OCI-M1 (cell line): ENCODE measurements at places on chromosomes 4 and X.

DNA sequence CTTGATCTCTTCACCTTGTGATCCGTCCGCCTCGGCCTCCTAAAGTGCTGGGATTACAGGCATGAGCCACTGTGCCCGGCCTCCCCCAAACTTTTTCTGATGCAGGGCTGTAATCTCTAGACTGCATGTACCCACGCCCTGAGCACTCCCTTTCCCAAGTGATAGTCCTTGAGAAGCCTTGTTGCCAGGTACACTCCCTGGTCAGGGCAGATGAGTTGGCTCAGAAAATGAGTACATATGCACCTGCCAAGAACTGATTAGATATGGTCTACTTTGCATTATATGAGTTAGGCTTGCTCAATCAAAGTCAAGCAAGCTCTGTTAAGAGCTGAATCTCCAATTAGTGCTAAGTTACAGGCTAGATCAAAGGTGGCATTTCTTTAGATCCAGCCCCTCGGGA, 20.3 kb downstream of the APOO start:
- DNase-seq: no peak

- no peak for DNase-seq
Observed at GRCh38 chrX:24963823-24964222, 51.9 kb downstream of the ARX start.

- DNase-seq: peak; percentile 45
Observed at GRCh38 chr4:11791797-11792196, 363.1 kb upstream of the HS3ST1 start.

DNA sequence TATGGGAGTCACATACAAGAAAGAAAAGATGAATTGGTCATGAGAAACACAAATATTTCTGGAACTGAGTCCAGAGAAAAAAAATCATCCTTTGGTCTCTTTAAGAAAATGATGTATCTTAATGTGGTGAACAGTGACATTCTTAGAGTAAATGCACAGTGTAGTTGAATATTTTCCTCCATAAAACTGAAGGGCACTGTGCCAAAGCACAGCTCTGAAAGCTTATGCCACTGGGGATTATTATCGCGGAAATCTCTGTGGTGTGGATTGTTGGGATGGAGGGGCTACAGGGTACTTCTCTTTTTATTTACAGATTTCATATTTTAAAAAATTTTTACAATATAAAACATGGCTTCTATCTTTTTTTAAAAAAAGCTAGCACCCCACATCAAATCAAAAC, 908.1 kb downstream of the CCSER1 start:
- DNase-seq: no peak

DNA sequence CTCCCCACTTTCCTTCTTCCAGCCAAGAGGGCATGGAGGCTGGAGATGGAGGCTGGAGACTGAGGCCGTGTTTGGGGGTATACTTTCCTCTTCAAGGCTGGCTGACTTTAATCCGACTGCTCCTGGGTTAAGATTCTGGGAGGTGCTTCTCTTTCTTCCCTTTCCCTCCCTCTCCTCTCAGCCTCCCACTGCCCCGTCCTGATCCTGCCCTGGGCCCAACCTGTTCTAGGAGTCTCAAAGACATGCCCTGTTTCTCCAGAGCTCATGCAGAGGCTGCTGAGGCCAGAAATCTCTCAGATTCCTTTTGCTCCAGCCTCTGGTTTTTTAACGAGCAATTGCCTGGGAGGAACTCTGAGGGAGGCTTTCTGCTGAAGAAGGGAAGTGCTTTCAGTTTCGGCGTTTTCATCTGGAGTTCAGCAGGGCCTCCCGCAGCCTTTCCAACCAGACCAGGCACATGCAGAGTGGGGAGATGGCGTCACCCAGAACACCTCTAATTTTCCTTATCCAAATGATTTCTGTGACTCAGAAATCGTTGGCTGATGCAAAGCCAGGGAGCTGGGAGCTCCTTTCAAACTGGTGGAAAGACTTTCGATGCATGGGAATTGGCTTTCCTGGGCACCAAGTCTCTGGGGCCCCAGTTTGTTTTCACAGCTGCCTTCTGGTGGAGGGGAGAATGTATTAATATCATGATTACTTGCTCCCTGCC, 34.5 kb upstream of the FAM9C start:
- DNase-seq: no peak

DNA sequence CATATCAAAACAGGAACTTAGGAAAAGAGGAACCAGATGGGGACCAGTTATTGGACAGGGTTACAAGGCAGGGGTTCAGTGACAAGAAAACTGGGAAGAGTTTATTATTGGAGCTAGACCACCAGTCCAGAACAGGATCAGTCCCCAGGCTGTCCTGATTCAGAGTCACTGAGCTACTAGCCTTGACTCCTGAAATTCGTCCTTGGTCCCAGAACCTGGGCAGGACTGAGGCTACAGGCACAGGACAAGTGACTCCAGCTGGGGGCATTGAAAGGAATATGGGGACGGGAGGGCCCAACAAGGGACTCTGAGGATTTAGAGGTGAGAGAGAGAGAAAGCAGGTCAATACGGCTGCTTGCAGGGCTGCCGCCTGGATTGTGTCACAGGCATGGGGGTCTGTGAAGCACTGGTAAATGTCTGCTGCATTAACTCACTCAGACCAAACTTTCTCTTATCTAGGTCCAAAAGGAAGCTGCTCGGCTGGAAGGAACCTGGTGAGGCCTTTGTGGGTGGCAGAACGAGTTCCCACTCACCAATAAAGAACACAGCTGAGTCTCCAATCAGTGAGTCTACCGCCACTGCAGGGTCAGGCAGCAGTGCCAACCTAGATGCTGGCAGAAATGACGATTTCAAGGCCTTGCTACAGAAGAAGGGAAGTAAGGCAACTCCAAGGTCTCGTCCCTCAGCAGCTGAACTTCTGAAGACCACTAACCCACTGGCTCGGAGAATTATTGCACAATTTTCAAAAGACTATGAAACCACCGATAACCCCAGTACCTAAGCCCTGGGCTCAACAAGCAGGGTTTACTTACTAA, 11.3 kb upstream of the RTL5 start:
- DNase-seq: no peak

GRCh38 chrX:17527922-17528321, 152.9 kb downstream of the NHS start:
- DNase-seq: peak; percentile 8

DNA sequence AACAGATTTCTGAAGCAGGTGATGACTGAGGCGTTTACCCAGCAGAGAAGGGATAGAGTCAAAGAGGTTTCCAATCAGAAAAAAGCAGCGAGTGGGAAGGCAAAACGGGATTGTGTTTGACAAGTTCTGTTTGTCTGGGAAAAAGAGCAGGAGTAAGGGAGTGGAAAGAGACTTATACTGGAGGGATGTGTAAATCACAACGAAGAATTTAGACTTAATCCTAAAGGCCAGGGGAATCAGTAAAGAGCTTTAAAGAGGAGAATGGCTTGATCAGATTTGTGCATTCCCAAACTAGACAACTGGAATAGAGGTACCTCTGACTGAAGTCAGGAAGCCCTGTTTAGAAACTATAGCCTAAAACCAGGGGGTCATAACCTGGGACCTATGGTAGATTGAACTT, 31.5 kb upstream of the LRBA start:
- DNase-seq: no peak

- DNase-seq: peak; percentile 51
Observed at GRCh38 chrX:24498975-24499374, 33.9 kb downstream of the PDK3 start.

DNA sequence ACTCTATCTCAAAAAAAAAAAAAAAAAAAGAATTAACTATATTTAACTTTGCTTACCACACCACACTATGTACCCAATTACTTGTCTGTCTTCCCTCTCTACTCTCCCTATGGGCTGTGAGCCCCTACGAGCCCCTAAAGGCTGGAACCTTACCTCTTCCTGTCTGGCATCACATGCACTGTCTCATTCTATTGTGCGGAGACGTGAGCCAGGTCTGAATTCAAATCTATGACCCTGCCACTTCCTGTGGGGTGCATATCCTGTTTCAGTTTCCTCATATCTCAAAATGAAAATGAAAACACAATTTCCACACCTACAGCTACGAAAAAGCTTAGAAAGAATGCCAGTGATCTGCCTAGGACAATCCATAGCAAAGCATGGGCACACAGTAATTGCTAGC, 42.9 kb upstream of the HS3ST1 start:
- DNase-seq: peak; percentile 26

GRCh38 chr4:155539746-155540145, 126.9 kb upstream of the GUCY1A1 start:
- DNase-seq: no peak

GRCh38 chrX:23048806-23049573, 49.2 kb downstream of the DDX53 start:
- DNase-seq: no peak

DNA sequence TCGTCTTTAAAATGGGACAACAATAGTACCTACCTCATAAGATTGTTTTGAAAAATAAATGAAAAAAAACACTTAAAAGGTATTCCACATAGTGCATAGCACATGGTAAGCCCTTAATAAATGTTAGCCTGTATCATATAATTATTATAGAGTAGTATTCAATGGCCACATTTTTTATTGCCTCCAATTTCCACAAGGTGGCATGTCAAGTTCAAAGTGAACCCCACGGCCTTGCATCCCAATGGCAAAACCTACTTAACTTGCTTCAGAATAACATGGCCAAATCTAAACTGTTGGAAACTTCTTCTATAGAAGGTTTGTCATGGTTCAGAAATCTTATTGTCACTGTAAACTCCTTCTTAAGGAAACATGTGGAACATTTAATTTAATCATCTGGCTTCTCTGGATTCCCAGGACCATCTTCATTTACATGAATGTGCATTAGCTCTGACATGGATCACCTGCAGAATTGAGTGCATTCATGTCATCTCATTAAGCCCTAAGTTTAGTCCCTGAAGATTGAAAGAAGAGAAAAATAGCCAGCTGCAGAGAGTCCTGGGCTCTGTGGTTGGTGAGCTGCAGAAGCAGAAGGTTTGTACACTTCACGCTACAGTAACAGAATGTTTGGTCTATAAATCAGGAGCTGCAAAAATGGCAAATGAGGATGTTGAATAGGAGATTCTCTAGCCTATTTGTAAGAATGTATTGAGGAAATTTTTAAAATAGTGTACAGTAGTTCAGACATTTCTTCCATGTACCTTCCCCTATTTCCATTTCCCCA, 61.0 kb downstream of the ANXA3 start:
- DNase-seq: peak; percentile 91

- peak; percentile 93 for DNase-seq
Observed at GRCh38 chr4:74453037-74453635, 8.2 kb downstream of the AREG start.

GRCh38 chr4:120723986-120724385, 198.5 kb downstream of the PRDM5 start:
- no peak for DNase-seq

GRCh38 chr4:122906859-122907305, 15.5 kb downstream of the NUDT6 start:
- DNase-seq: peak; percentile 54

- peak; percentile 35 for DNase-seq
Observed at GRCh38 chr4:185903205-185903604, 91.2 kb upstream of the SORBS2 start.

GRCh38 chrX:150360331-150360730, 2.8 kb upstream of the MAMLD1 start:
- no peak for DNase-seq
